Astrocyte (in vitro differentiated cells and primary cell): ENCODE measurements at places on chromosomes 13 and 19.

- DNase-seq: no peak
Measured at GRCh38 chr19:32605544-32605943, 24.6 kb downstream of the PDCD5 start.

DNA sequence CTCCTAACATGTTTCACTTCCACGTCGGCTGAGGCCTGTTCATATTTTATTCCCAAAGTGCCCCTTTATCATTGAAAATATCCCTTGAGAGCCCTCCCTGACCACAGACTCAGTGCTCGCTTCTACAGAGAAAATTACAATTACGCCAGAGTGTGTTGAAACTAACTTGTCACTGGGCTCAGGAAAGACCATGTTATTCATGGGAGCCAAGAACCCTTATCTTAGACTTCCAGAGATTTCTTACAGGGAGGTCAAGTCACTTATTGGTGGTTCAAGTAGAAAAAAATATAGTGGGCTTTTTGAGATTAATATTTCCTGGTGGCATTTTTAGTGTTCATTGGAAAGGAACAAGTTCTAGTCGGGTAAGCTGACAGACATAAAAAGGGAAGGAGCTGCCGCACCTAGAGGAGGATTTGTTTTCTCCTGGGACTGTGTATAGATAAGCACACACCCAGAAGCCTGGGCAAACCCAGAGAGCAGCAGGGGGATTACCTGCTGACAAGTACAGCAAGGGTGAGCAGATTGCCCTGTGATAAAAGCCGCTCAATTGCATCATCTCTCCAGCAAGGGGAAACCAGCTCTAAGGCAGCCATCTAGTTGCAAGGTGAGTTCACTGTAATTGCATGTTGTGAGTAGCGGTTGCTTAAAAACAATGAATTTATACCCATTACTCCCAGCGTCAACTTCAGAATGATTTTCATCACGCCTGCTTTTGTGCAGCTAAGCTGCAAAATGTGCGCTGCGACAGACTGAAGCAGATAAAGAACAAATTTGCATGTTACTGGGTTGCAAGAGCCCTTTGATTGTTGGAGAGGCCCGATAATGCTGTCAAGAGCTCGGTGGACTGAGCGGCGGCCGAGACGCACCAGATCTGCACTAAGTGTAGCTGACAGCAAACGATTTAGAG, 46.2 kb downstream of the DCT start:
- DNase-seq: no peak

GRCh38 chr19:57382806-57383488, 6.7 kb upstream of the ZNF548 start:
- no peak for DNase-seq

DNA sequence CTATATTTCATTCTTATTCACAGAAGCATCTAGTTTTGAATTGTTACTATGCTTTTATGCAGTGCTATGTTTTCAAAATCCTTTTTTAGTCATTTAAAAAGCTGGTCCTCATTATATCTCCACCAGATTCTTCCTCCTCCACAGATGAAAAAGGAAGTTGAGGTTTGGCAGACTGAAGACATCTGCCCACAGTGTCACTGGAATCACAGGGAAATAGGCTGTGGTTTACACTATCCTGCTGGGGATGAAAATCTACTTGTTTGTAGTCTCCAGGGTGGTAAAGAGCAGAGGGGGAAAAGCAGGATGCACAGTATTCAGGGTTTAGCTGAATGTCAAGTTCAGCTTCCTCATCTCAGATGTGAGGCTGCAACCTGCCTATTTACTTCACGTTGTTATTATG, 351.2 kb downstream of the DNAJC15 start:
- DNase-seq: peak; percentile 85

- no peak for DNase-seq
Measured at GRCh38 chr19:13208672-13209483, 58.7 kb downstream of the IER2 start.

- peak; percentile 12 for DNase-seq
Measured at GRCh38 chr19:3304871-3305423, 61.4 kb upstream of the NFIC start.

DNA sequence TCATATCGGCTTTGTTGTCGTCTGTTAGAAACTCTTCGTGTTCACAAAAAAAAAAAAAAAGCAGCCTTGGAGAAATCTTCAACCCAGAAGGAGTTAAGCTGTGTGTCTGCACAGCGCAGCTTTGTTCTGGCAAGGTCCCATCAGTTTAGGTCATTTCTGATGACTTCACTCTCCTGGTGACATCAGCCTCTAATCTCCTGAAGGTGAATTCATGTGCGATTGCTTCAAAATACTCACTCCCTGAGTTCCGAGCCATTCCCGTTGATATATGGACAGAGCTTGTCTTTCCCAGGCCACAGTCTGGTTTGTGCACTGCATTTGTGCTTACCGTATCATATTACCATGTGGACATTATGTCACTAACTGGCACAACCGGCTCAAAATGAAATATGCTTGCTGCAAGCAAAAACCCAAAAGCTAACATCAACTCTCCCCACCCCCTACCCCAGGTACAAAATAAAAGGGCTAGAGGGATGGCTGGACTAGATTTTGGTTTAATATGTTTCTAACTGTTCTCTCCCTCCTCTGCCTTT, 342.4 kb downstream of the KCNRG start:
- peak; percentile 97 for DNase-seq

DNA sequence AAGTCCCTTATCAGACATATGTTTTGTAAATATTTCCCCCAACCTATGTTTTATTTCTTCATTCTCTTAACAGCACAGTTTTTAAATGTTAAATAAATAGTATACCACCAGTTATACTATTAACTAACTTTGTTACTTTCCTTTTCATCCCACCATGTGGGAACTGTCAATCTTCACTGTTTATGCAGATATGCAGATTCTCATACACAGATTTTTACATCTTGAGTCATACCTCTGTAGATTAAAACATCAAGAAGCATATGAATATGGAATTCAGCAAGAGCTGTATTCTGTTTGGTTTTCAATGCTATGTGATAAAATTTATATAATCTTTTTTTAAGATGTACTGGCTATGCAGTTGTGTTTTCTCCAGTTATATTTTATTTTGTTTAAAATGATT, 566.3 kb downstream of the LIG4 start:
- no peak for DNase-seq

GRCh38 chr13:106560821-106561220, 7.1 kb downstream of the ARGLU1 start:
- no peak for DNase-seq

DNA sequence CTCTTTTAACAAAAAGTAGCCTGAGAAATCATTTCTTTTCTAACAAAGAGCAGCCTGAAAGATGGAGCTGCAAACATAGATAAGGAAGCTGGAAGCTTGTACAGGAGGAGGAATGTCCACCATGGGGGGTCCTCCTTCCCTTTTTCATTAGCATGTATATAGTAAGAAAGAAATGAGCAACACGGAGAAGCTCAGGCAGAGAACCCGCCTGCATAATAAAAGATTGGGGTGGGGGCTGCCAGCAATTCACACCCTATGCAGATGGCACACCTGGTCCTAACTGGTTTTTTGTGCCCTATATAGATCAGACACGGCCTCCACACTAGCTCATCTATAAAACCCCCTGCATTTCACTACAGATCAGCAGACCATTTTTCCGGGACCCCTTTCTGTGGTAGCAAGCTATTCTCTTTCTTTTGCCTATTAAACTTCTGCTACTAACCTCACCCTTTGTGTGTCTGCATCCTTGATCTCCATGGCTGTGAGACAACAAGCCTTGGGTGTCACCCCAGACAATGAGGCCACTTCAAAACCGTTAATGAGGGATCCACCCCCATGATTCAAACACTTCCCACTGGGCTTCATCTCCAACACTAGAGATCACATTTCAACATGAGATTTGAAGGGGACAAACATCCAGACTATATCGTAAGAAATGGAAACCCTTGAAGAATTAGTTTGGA, 167.5 kb upstream of the FREM2 start:
- DNase-seq: no peak

DNA sequence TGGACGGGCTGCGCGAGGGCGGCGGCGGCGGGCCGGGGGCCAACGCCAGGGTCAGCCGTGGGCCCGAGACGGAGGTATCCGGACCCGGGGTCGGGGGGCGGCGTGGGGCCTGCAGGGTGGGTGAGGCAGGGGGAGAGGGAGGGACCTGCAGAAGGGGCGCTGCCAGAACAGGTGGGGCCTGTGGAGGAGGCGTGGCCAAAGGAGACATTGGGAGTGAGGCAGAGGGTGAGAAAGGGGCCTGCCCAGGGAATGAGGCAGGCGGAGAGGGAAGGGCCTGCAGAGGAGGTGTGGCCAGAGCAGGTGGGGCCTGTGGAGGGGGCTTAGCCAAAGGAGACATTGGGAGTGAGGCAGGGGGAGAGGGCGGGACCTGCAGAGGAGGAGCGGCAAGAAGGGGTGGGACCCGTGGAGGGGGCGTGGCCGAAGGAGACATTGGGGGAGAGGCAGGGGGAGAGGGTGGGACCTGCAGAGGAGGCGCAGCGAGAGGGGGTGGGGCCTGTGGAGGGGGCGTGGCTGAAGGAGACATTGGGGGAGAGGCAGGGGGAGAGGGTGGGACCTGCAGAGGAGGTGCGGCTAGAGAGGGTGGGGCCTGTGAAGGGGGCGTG, 4.2 kb downstream of the PRR36 start:
- DNase-seq: no peak

GRCh38 chr13:23626700-23627099, 56.5 kb downstream of the TNFRSF19 start:
- no peak for DNase-seq
